ENCODE measurements at places on chromosomes 7 and 10. TPM values are rescaled to one million over a fixed set of nuclear protein-coding genes. Genes with fewer than 3 reads are reported as not detected.
A peak's percentile ranks its signal among the peaks of the same experiment; 100 is the strongest.

DNA sequence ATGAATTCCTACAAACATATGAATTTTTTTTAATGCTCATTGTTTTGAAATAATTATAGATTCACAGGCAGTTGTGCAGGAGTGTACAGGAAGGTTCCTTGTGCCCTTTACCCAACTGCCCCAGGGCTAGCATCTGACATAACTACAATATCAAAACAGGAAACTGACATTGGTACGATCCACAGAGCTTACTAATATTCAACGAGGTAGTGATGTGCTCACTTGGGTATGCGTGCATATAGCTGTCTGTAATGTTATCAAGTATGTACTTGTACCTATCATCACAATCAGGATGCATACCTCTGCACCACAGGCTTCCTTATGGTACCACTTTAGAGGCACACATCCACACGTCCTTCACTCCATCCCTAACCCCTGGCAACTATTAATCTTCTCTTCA is 68.3 kb downstream of the BMS1 start:
- no peak for DNase-seq

GRCh38 chr7:130149281-130150139 is 55.7 kb downstream of the TMEM209 start:
- DNase-seq, result no peak

DNA sequence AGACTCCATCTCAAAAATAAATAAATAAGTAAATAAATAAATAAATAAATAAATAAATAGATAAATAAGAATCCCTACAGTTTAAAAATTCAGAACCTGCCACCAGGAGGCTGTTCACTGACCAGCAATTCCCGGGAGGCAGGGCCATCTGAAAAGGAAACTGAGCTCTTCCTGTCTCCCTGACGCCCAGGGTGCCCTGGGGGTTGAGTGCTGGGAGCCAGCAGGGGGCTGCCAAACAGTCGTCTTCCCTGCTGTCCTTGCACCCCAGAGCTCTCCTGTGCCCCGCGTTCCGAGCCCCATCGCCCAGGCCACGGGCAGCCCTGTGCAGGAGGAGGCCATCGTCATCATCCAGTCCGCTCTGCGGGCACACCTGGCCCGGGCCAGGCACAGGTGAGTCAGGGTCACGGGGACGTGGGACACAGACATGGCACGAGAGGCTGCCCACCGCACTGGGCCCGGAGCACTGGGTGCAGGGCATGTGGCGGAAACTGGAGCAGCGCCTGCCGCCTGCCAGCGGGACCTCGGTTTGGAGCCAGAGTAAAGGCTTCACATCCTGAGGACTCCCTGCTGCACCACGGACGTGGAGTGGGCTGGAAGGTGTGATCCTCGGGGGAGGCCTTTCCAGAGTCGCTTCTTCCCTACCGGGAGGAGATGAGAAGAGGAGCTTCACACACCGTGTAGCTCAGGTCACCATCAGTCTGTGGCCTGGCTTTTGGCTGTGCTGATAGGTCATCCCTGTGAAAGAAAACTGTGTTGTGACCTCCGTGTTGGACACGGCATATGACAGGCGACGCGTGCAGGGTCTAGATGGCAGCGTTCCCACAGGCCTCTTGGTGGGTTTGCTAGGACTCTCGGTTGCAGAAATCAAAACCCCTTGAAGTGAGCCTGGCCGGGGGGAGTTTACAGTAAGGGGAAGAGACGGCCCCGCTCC is 25.9 kb upstream of the TTYH3 start:
- DNase-seq, result no peak

DNA sequence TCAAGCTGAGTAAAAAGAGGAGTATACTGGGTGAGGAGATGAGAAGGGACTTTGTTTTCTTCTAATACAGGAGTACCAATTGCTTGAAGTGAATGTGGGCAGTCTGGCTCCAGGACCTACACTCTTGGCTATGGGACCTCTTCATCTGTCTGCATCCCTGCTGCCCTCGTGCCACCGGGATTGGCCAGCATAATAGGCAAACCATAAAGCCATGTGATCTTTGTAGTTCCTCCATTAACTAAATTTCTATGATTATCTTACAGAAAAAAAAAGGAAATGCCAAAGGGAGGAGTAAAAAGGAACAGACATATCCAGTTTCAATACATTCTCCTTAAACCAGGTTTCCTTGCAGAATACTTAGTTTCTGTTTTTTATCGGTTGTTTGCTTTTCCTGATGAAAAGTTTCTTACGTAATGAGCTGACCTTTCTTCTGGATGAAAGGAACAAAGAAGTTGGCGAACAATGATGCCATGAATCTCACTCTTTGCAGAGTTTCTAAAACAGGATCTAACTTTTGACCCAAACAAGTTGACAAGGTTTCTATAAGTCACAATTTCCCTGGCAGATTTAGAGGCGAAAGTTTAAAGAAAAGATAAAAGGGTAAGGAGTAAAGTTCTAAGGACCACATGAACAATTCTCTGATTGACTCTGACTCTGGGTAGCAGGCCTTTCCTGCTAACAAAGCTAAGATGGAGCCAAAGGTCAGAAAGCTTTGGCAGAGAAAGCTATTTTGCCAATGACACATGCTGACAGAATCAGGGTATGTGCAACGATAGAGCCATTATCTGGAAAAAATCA is 54.1 kb downstream of the LAMB1 start:
- DNase-seq, result no peak

MTG1 gene
- 63.9 TPM for polyA plus RNA-seq

DNA sequence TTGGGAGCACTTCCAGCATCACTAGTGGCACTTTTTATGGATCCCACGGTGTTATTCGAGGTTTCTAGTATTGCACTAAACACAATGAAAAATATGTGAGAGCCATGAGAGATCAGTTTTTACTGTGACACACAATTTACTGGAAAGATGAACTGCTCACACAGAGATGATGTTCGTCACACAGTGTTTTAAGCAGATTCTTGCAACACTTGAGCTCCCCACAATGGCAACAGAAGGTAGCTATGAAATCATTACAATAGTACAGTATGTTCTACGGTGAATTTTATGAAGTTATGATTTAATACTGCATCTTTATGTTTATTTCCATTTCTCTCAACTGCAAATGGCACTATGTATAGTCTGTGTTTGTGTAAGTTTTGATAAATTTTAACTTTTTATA is 27.4 kb upstream of the ENTPD1 start:
- no peak for DNase-seq

PON3 gene
- 0.82 TPM for polyA plus RNA-seq

DNA sequence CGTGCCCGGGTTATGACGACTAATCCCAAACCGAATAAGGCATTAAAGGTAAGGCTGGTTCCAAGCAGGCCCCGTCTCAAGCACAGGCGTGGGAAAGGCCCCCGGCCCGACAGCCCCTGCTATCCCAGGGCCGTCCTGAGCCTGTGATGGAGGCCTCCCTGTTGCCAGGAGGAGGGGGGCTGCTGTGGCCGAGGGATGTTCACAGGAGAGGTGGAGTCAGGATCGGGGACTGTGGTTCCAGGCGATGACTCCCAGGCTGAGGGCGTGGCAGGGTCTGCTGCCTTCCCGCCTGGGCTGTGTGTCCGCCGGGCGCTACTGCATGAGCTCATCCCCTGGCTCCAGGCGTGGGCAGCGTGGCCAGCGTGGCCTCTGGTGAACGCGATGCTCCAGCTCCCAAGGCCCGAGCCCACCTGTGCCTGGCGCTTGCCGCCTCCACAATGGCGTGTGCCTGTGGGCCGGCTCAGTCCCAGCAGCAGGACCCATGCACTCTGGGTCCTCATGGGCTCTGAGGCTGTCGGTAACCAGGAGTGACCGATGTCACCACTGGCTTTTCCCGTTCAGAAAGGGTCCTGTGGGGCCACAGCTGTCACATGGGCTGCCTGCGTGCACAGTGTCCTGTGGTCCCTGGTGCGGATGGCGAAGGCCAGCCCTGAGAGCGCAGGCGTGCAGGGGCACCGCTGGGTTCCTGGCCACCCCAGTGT is 8.8 kb downstream of the MAFK start:
- DNase-seq, result no peak

JMJD1C gene
- 88.4 TPM for polyA plus RNA-seq

GRCh38 chr10:75429159-75429827 is 2.1 kb upstream of the LRMDA start:
- DNase-seq, result no peak

GRCh38 chr10:109894516-109894915 is 28.8 kb downstream of the XPNPEP1 start:
- DNase-seq, result no peak

DNA sequence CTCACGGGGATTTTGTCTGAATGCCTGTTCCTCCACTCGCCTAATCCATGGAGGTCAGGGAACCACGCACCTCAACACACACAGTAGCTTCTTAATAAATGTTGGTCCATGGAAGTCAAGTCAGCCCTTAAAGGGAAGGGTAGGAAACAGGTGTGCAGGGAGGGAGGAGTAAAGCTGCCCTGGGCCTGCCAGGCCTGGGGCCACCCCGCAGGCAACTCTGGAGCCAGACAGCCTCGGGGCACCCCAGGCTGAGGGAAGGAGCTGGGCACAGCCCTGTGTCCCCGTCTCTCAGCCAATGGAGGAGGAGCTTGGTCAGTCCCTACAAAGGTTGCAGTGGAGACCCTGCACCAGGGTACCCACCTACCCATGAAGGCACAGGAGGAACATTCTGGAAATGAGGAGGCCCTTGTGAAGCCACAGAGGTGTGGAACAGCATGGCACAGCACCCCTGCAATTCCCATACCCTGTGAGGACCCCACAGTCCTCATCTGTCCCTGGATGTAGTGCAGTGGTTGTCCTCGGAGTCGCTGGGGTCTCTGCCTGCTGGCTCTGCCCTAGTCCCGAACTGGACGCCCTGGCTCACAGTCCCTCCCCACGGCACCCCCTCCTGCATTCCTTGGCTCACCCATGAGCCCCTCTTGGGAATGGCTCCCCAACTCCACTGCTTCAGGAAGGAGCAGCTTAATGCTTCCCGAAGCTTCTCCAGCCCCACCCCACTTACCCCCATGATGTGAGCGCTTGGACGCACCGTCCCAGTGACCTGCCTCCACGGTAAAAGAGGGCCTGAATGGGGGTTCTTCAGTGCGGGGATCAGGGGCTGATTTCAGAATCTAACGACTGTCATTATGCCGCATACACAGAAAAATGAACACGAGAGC is 79.2 kb upstream of the INSIG1 start:
- DNase-seq, result no peak

CPEB3 gene
- 3.9 TPM for polyA plus RNA-seq

GRCh38 chr7:124480036-124480820 is 285.4 kb downstream of the GPR37 start:
- no peak for DNase-seq

GRCh38 chr10:102241032-102241443 is 274 bp downstream of the PITX3 start:
- no peak for DNase-seq

CREB5 gene
- 7.4 TPM for polyA plus RNA-seq

FAM180A gene
- polyA plus RNA-seq, result 0.06 TPM

DNA sequence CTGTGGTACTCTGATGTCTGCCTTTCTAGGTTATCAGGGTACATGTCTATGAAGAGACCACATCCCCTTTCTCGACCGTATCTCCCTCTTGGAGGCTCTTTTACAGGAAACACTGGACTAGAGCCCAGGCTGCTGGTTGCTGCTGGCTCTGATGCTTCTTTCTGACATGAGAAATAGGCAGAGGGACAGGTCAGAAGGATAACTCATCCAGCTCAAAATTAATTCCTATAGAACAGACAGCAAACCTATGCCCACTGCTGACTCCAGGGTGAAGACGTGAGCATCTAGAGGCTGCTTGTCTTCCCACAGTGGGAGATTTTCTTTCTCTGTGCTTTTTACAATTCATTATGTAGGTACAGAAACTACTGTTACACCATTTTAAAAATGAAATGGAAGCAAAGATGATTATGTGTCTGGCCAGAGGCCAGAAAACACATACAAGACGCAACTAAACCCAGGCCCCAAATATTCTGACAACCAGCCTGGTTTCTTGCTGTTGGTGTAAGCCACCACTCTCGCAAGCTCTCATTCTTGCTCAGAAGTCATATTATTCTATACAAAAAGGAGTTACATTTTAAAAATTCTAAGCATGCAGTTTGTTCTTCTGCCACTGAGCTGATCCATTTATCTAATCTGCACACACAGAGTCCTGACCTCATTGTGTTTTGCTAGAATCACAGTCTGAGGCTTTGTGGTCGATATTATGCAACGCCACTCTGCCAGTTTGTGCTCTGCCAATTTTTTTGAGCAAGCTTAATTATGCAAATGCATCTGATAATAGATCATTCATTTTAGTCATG is 424.3 kb downstream of the KIF20B start:
- no peak for DNase-seq

DNA sequence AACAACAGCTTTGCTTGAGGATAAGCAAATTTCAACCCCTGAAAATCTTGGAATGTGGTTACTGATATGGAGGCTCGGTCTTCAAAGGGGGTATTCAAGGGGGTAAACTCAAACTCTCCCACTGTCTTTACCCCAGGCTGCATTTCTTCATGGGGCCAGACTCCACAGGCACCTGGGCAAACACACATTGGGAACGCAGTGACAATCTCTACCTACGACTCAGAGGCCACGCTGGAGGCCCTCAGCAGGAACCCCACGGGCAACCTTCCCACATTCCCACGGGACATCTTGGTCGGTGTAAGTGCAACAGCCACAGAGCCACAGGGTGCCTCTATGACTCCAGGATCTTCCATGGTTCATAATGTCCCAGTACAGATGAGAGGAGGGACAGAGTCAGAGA is 2.2 kb upstream of the INSIG1 start:
- DNase-seq, result no peak

- no peak for DNase-seq
These were observed 3.0 kb upstream of the TECPR1 start for GRCh38 chr7:98254951-98255610.

DNA sequence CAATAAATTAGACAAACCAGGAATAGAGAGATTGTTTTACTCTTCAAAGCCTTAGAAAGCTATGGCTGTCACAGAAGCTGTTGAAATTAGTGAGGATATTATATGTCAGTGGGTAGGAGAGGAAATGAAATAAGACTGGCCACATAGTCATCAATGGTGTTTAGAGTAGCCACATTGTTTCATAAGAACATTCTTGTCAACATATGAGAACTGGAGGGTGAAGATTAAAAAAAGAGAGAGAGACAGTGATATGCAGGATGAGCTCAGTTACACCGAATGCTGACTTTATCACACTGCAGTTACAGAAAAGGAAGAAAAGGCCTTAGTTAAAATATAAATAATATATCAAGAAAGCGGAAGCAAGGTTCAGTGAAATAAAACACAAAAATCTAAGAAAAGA is 412.0 kb downstream of the CNTNAP2 start:
- no peak for DNase-seq

SEMA3C gene
- 31.7 TPM for polyA plus RNA-seq

- DNase-seq, result peak; percentile 90
These were observed 75.2 kb downstream of the PARD3 start for GRCh38 chr10:34739915-34740314.

SYNPO2L gene
- polyA plus RNA-seq, result 0.24 TPM

DNA sequence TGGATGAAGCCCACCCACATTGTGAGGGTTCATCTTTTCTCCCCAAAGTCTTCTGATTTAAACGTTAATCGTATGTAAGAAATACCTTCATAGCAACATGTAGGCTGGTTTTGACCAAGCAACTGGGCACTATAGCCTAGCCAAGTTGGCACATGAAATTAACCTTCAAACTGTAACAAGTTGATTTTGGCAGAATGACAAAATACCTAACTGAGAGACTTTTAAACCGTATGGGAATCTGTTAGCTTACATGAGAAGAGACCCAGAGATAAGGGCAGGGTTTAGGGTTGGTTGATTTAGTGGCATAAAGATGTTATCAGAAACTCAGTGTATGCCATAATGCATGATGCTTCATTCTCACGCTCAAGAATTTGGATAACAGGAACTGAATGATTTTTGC is 69.5 kb downstream of the CDK13 start:
- no peak for DNase-seq

ASIC3 gene
- 2.1 TPM for polyA plus RNA-seq

NRCAM gene
- polyA plus RNA-seq, result 20.5 TPM

- no peak for DNase-seq
These were observed 32.0 kb downstream of the ADAP1 start for GRCh38 chr7:922334-923107.

GRCh38 chr7:3092468-3092867 is 48.8 kb upstream of the CARD11 start:
- no peak for DNase-seq

All from right renal pelvis (tissue), 4 donors.